ENCODE measurements at places on chromosomes 12 and 14.

- DNase-seq = no peak
Measured at GRCh38 chr14:30034152-30034551, 106.5 kb upstream of the PRKD1 start.

GRCh38 chr12:106673141-106673540 lies 90.3 kb downstream of the RFX4 start:
- DNase-seq = no peak

DNA sequence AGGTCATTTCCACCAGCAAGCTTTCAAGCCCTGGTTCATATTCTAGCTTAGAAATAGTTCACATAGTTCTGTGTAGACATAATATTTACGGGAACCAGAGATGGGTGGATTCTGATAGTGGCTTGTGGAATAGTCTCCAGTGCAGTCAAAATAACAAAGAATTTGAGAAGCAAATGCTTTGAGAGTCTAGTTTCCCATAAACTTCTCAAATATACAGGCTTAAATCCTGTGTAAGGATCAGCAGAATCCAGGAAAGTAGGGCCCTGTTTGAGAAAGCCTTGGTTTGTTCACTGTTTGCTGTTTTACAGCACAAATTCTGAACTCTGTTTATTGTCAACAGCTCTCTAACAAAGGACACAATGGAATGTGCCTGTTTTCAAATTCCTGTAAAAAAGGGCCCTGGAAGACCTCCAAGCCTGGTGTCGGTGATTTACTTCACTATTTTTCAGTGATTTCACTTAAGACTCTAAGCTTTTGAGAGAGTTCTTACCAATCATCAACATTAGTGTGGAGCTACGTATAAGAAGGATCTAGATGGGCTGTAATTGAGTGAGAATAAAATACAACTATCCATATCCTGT lies 11.4 kb upstream of the FOS start:
- DNase-seq = no peak

GRCh38 chr14:58972233-58973017 lies 216.0 kb upstream of the DAAM1 start:
- no peak for DNase-seq

DNA sequence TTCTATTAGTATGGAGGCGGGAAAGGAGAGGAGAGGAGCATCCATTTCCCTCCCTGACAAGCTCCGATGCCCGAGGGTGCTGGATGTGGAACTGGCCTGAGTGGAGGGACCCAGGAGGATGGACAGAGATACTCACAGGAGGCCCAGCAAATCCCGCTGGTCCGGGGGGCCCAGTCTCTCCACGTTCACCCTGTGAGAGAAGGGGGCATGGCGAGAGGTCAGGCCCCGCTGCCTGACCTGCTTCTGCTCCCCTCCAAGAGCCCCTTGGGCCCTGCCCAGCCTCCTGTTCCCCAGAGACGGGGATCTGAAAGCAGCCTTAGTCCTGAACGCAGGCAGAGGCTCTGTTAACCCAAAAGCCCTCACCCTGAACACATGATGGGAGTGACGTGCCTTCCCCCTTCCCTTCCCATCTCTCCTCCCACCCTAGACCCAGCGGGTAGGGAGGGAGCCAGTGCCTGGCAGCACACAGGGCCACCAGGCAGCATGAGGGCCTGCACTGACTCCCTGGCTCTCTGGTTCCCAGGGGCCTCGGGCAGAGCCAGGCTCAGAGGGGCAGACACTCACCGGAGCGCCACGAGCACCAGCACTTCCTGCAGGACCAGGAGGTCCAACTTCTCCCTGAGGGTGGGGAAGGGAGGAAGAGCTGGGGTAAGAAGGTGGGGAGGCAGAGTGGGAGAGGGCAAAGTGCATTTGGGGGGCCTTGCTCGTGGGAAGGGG lies 17.5 kb downstream of the TMEM106C start:
- no peak for DNase-seq

DNA sequence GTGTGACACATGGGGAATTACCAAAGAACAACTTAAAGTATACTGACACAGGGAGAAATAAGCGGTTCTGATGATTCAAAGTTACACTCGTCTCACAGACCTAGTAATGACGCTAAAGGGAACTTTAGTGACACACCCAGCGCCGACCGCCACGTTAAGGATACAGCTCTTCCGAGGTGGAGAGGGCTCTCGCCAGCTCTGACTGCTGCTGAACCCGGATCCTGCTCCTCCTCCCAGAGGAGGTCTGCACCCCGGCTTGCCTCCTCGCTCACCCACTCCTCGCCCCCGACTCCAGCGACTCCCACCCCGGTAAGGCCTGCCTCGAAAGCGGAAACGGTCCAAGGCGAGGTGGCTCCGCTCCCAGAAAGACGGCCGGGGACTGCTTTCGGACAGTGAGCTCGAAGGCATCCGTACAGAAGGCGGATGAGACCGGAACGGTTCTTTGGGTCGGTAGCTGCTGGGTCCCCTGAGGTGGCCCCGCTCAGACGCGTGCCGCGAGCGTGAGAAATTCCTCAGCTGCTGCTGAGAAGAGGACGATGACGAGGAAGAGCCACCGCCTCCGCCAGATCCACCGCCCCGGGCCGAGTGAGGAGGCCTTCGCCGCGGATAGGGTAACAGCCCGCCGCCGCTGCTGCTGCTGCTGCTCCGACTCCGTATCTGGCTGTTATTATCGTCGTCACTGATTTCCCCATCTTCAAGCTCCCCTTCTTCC lies 643 bp downstream of the ZFC3H1 start:
- no peak for DNase-seq

GRCh38 chr12:125161712-125162022 lies 96.4 kb downstream of the AACS start:
- no peak for DNase-seq

- DNase-seq = no peak
Measured at GRCh38 chr14:32022938-32023466, 54.1 kb upstream of the ARHGAP5 start.

DNA sequence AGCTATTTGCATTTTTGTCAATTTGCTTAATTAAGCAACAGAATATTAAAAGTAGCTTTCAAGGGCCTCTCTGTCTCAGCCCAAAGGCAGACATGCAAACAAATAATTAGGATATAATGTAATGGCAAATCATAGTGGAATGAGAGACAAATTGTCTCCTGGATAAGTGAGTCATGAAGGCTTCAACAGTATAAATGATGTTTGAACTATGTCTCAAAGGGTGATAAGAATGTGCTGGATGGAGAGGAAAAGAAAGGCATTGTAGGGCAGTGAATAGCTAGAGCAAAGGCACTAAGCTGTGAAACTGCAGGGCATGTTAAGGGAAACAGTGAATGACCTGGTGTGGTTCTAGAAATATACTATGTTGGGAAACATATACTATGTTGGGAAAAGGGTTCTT lies 53.5 kb upstream of the PPP1R12A start:
- DNase-seq = no peak

DNA sequence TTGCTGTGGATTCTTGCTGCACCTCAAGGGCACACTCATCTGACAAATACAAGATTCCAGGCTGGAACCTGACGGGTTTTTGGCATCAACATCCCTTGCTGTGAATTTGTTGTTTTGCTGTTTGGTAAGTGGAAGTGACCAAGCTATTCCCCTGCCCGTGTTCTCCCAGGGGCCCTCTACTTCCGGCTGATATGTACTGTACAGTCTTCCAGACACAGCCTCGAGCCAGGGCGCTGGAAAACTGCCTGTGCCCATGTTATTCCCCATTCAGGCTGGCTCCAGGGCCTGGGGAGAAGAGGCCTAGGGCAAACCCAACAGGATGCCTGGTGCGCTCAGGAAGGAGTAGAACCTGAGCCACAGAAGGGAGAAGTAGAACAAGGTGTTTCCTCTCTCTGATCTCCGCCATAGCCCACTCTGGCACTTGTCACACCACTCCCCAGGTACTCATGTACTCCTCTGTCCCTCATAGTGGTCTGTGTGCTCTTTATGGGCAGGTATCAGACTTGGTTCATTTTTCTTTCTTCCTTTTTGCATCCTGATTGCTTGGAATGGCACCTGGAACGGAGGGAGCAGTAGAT lies 67.8 kb upstream of the LTA4H start:
- no peak for DNase-seq

- DNase-seq = no peak
Measured at GRCh38 chr12:125467363-125467762, 402.1 kb downstream of the AACS start.

DNA sequence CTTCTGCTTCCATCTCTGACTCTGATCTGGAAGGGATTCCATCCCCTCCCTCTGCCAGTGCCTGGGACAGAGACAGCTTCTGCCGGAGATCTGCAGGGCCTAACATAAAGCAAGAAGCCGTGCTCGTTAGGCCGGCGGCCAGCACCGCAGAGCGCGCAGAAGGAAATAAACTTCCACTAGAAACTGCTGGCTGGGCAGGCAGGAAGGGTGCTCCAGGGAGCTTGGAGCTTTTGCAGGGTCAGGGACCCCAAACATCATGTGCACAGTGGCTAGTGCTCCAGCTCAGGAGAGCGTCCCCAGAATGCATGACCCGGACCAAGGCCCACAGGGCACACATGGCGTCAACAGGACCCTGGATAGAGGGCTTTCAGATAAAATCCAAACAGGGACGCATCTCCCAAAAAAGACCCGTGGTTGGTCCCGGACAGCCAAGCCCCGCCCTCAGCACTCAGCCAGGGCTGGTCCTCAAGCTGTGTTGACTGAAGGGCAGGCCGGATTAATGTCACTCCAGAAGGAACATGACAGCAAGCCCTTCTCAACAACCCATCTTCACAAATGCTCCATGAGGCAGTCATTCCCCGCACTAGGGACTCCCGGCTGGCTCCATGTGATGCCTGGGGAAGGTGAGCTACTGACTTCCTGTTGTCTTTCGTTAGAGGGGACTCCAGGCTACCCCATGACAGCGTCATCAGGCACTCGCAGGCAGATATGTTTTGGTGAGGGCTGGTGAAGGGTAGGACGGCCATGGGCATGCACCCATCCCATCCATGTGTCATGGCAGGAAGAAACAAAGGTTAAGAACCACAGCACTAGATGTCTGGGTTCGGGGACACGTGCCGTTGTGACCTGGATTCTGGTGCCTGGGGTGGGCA lies 121.5 kb downstream of the CALM1 start:
- no peak for DNase-seq

- no peak for DNase-seq
Measured at GRCh38 chr14:88303041-88303440, 20.0 kb downstream of the KCNK10 start.

GRCh38 chr14:94119071-94119470 lies 8.5 kb downstream of the IFI27 start:
- DNase-seq = no peak

DNA sequence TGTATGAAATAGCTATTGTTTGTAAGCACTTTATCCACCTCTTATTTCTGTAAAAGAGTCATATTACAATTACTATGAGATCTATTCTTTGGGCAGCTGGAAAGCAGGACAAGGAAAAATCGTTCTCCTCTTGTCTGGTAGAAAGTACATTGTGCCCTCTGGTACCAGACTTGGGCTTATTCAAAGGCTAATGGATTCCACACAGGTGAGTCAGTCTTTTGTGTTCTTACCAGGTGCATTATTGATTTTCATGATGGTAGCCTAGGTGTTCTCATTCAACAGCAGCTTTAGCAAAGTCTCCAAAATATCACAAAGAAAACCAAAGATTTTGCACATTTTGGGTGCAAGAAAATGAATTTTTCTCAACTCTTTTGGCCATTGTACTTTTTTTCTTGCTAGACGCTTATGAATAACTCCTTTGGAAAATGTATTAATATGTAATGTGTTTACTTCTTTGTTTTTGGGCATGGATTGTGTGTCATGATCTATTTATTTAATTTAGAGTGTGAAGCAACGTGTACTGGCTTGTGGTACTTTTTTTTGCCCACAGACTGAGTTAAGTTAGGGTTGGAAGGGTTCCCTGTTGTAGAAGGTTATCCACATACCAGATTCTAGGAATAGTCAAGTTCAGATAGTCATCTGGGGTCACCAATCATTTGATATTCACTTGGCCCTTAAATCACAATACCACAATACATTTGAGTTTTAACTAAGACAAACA lies 26.2 kb downstream of the MNAT1 start:
- DNase-seq = no peak

- DNase-seq = no peak
Measured at GRCh38 chr12:93978553-93978952, 169.8 kb upstream of the PLXNC1 start.

- no peak for DNase-seq
Measured at GRCh38 chr12:131137836-131138637, 184.3 kb downstream of the ADGRD1 start.

DNA sequence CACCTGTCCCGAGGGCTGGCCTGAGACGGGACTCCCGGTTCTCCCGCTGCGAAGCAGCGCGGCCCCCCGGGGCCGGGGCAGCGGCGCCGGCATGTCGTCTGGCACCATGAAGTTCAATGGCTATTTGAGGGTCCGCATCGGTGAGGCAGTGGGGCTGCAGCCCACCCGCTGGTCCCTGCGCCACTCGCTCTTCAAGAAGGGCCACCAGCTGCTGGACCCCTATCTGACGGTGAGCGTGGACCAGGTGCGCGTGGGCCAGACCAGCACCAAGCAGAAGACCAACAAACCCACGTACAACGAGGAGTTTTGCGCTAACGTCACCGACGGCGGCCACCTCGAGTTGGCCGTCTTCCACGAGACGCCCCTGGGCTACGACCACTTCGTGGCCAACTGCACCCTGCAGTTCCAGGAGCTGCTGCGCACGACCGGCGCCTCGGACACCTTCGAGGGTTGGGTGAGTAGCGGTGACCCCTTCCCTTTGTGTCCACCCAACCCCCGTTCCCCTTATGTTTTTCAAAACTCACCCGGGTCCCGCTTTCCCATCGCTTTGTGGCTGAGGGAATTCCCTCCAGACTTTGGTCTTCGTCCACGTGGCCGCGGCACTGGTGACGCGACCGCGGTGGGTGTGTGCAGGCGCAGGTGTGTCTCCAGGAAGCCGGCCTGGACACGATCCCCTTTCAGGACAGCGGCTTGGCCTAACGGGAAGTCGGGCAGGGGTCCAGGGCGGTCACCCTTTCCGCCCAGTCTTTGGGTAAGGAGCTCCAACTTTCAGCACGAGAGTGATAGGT lies 826 bp downstream of the PRKCH start:
- DNase-seq = no peak

Measured in SW 1271 (cell line).